ENCODE measurements at places on chromosomes 2 and 18.
A peak's percentile ranks its signal among the peaks of the same experiment; 100 is the strongest.

- no peak for DNase-seq
Measured at GRCh38 chr2:23859983-23860382, 66.9 kb downstream of the ATAD2B start.

GRCh38 chr2:233915128-233915527, 2.0 kb upstream of the TRPM8 start:
- no peak for DNase-seq

DNA sequence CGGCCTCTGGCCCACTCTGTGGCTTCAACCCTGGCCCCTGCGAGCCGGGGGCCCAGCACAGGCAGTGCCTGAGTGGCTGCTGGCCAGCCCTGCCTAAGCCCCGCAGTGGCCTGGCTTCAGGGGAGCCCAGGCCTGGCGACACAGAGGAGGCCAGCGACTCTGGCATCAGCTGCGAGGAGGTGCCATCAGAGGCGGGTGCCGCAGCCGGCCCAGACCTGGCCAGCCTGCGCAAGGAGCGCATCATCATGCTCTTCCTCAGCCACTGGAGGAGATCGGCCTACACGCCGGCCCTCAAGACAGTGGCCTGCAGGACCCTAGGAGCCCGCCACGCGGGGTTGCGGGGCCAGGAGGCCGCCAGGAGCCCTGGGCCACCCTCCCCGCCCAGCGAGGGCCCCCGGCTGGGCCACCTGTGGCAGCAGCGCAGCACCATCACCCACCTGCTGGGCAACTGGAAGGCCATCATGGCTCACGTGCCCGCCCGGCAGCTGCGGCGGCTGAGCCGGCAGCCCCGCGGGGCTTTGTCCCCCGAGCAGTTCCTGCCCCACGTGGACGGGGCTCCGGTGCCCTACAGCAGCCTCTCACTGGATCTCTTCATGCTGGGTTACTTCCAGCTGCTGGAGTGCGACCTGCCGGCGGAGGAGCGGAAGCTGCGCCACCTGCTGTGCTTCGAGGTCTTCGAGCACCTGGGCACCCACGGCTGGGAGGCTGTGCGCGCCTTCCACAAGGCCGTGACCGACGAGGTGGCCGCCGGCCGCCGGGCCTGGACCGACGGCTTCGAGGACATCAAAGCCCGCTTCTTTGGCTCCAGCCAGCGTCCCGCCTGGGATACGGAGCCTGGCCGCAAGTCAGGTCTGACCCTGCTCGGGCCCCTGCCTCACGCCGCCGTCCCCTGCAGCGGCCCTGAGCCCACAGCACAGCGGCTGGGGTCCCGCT, 7.5 kb upstream of the KLHL30 start:
- DNase-seq: no peak

DNA sequence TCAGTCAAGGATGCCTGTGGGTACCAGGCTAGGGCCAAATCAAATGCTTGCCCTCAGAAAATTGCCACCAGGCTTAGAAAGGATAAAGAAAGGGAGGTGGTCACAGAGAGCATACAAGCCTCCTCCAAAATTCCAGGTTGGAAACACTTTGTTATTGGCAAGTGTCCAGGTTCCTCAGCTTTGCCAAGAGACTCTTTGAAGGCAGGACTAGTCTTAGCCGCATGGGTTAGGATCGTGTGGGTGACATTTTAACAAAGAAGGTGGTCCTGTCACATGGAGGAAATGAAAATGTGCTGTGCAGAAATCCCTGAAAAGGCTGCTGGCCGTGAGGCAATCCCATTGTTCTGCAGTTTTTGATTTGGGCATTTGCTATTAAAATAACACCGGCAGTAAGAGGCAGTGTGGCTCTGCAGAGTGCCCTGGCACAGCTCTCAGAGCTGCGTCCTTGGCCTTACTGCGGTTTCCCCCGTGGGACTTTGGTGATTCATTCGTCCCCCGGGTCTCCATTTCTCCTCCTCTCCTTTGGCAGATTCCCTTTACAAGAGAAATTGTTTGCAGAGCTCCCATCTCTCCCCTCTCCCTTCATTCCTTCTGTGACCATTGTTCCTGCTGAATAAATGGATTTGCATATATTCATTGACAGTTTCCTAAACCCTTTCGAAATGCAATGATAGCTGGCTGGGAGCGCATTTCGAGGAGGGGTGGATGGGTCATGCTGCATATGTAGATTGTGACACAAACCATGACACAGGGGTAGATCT, 187.3 kb downstream of the VAPA start:
- no peak for DNase-seq

GRCh38 chr18:6015364-6015763, 120.0 kb upstream of the TMEM200C start:
- DNase-seq: no peak

DNA sequence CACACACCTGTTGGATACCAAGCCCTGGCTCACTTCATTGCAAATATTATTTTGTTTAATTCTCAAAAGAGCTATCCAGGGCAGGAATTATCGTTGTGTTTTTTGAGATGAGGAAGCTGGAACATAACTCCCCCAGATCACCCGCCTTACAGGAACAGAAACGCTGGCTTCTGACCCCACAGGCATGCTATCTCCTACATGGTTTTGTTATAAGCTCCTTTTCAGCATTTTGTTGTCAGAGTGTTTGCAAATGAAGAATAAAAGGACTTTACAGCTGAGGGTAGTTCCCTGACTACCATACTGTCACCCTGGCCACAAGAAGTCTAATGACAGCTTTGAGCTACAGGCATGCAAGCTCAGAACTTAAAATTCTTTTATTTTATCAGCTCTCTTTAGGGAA, 62.0 kb upstream of the MRPS9 start:
- no peak for DNase-seq

DNA sequence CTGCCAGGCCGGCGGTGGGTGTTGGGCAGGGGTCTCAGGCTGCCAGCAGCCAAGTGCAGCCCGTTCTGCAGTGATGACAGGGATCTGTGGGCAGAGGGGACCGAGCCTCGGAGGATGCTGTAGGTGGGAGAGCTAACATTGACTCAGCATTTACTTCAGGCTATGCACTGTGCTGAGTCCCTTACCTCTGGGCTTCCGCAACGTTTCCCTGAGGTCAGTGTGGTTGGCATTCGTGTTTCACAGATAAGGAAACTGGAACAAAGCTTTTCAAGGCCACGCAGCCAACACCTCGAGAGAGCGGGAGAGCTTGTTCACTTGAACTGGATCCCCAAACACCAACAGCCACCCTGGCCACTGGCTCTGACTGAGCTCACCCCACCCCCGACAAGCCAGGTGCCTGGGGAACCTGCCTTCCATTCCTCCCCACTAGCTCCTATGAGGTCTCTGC, 839 bp upstream of the GPR148 start:
- peak; percentile 35 for DNase-seq

DNA sequence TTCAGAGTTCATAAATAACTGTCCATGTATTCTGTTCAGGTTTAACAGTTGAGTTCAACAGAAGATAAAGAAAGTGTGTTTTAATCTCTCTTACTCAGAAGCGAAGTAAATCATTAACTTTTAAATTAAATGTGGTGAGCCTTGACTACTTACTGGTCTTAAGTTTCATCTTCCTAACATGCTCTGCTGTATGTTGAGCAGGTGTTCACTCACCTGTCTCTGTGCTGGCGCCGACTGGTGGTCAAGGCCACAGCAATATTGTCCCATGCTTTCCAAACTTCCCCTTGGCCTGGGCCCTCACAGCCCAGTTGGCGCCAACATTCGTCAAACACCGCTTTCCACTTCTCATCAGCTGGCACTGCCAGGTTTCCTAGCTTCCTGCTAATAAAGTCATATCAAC, 17.0 kb upstream of the MPP4 start:
- DNase-seq: no peak

DNA sequence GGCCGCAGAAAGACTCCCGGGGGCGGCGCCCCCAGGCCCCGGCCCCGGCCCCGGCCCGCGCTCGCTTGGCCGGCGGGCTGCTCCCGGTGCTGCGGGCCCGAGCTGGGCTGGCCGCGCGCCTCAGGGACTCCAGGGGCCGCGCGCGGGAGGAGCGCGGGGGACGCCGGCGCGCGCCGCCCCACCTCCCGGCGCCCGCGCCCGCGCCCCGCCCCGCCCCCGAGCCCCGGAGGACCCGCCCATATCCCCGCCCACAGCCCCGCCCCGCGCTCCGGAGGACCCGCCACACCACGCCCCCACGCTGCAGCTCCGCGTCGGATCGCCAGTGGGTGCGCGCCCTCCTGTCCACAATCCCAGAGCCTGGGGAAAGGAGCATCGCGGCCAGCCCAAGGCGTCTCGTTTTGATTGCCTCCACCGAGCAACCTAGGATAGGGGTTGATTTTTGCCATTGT, at the start of gene PARD6G:
PARD6G (minus strand) TSS at position 122 of the 449 bp plus-strand sequence. CDS start 166 bp downstream, outside the sequence.
- peak; percentile 72 for DNase-seq

- DNase-seq: no peak
Measured at GRCh38 chr2:38973266-38973665, 83.6 kb downstream of the ARHGEF33 start.

DNA sequence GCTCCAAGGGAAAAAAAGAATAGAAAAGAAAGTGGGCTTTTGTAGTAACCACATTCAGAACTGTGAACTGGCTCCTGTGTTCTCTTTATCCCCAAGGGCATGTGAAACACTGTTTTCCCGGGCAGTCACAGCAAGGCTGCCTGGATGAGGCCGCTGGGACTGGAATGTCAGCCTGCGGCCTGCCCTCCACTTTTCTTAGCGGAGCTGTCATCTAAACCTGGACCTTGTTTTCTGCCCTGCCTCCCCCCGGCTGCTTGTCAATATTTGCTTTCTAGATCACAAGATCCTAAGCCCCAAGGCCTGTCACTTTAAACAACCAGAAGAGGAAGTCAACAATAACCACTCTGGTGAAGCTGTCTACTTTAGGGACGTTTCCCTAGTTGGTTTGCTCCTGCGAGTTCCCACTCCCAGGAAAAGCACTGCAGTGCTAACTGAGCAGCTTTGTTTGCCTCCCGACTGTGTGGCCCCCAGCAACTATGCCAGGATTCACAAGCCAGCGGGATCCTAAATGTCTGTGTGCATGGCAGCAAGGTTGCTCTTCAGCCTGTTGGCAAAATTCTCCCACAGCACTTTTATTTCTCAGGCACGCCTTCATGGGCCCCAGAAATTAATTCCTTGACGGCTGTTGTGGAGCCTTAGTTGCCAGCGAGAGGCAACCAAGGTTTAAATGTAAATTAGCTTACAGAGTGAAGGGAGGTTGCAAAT, 30.6 kb downstream of the SOWAHC start:
- DNase-seq: no peak

GRCh38 chr2:239717319-239717675, 307.8 kb downstream of the NDUFA10 start:
- no peak for DNase-seq

GRCh38 chr2:227939271-227940027, 68.0 kb downstream of the DAW1 start:
- DNase-seq: no peak

DNA sequence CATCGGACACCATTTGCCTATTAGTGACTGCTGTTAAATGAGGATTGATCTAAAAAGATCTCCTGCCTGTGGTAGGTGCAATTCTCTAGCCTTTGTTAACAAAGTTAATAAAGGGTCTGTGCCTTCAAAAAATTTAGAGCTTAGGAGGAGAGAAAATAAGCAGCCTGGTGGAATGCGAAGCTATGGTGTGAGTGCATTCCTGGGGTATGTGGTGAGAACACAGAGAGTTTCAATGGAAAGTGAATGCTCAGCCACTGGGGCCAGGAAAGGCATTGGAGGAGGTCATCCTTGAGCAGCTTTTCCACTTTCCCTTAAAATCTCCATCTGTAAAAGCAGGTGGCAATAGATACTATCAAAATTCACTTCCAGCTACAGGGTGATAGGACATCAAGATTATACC, 331.2 kb upstream of the LRATD1 start:
- DNase-seq: no peak

DNA sequence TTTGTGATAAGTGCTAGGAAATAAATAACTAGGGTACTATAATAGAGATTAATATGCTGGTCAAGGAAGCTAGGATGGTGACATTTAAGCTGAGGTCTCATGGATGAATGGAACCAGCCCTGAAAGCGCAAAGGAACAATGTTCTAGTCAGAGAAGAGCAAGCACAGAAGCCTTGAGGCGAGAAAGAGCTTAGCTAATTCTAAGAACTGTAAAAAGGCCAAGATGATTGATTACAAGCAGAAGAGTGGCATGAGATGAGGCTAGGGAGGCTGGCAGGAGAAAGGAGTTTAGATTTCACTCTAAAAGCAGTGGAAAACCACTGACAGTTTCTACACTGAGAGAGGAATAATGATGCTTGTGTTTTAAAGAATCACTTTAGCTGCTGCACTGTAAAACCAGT, 3.4 kb upstream of the YIPF4 start:
- DNase-seq: no peak

DNA sequence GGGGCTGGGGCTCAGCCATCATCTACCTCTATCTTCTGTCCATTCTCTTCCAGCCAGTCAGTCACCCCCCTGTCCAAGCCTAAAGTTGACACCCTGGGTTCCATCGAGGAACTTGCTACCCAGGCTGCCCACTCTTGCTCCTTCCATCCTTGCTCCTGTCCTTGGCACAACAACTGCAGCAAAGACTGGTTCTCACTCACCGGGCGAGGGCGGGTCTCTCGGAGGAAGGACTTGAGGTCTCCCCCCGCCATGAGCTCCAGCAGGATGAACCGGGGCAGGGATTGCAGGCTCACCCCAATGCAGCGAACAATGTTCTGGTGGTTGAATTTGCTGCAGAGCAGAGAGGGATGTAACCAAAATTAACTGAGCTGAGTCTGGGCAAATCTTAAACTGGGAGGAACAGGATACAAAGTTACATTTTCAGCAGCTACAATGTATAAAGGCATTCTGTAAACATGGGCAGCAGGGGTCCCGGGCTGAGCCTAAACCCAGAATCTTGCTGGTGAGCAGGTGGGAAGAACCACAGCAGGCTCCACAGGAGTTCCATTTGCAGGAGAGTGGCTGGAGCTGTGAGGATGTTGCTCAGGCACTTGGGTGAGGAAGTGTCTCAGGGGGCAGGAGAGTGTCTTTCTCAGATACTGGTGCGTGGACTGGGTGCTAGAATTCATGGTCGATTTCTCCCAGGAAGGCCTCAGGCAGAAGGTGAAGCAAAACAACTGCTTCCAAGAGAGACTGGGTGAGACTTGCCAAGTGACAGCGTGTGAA, 105.5 kb downstream of the CLIP4 start:
- peak; percentile 5 for DNase-seq

- no peak for DNase-seq
Measured at GRCh38 chr2:29374823-29375222, 259.6 kb downstream of the CLIP4 start.

GRCh38 chr18:76506395-76506794, 11.4 kb upstream of the ZNF516 start:
- no peak for DNase-seq

GRCh38 chr2:200845194-200845593, 19.3 kb downstream of the CLK1 start:
- no peak for DNase-seq

- no peak for DNase-seq
Measured at GRCh38 chr18:45108754-45109153, 428.1 kb downstream of the SETBP1 start.
